Right renal cortex interstitium (tissue), 3 donors: ENCODE measurements at places on chromosomes 11 and 22.

- DNase-seq = peak; percentile 75
Measured at GRCh38 chr22:29072193-29072978, 449 bp upstream of the KREMEN1 start.

DNA sequence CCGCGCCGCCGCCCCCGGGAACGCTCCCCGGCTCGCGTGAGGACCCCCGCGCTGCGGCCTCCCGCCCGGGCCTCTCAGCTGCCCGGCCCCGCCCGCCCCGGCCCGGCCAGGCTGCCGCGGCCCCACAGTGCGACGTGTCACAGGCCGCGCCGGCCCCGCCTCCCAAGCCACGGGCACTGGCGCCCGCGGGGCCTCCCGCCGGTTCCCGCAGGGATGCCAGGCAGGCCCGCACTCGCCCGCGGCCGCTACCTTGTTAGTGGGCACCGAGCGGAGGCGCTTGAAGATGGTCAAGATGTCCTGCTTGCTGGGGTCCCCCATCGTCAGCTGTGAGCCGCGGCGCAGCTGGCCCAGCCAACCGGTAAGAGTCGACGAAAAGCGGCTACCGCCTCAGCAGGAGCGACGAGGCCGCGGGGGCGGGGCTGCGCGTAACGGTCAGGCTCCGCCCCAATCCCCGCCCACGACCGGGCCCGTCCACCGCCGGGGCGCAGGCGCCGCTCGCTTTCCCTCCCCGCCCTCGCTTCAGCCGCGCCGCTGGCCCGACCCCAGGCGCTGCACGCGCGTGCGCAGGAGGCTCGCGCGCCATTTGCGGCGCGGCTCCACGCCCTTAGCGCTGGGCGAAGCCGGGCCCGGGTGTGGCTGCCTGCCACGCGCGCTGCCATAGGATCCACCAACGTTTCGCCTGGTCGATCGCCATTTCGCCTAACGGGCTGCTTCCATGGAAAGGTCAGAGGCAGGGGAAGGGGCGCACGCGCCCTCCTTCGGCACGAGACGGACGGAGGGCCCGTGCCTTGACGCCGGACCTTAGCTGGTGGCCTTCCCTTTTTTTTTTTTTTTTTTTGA lies at the start of gene ARFGAP3:
ARFGAP3 (minus strand) TSS at position 409 of the 840 bp plus-strand sequence; CDS start at position 318, 91 bp downstream.
- DNase-seq = peak; percentile 89

DNA sequence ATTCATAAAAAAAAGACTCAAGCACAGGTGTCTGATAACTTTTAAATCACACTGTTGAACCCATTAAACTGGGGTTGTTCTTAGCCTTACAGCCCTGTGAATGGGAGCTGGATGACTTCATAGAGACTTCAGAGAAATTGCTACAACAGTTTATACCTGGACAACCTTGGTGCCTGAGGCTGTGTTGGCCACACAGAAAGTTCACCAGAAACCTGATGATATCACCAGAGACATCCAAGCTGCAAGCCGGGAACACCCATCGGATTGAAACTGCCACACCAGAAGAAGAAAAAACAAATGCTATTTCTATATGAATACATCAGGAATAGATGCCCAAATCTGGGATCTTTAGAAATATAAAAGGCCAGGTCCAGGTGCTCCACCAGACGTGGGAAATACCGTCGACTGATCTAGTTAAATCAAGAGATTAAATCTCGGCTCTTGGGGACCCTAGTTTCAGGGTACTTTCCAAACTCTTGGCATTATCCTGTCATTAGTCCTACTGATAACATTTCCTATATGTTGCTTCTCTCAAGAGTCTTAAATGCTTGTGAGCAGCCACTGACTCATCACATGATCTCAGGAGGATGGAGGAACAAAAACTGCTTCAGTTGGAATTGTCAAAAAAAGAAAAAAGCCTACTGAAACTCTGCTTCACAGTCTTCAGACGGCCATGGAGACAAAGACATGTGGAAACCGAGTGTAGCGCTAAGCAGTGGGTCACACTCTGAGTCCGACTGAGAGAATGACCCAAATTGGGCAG lies 28.6 kb upstream of the APOL5 start:
- DNase-seq = no peak

DNA sequence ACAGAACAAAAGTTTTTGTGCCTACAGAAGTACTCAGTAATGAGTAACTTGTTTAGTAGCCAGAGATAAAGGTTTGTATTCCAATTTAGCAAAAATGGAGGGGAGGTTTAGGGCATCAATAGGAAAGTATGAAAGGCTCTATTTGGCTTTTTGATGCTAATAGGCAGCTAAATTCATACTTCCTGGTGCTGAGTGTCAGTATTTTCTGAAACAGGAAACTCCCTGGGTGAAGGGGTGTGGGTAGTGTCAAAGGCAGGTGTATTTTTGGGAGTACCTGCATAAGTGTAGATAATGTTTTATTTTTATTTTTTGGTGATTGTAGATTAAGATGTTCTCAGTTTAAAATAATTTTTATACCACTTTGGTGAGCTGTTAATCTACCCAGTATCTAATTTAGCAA lies 29.3 kb upstream of the MMP7 start:
- no peak for DNase-seq

- DNase-seq = no peak
Measured at GRCh38 chr11:69357458-69358397, 63.8 kb downstream of the MYEOV start.

- no peak for DNase-seq
Measured at GRCh38 chr11:7381937-7382336, 103.4 kb upstream of the OLFML1 start.

DNA sequence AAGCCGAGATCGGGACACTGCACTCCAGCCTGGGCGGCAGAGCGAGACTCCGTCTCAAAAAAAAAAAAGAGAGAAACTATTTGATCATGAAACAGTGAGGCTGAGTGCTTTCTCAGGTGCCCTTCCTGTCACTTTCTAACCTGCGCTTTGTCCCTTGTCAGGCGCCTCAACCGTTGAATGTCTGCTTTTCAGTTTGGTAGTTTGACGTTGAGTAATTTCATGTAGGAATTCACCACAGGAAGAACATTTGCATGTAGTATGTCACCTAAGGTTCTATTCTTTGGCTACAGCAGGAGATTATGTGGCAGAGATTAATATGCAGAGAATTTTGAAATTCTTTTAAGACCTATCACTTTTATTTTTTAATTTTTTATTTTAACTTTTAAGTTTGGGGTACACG lies 57.2 kb downstream of the PPFIA1 start:
- no peak for DNase-seq

GRCh38 chr22:47291565-47292495 lies 529.4 kb downstream of the TBC1D22A start:
- no peak for DNase-seq

GRCh38 chr22:21042978-21043859 lies 2.5 kb upstream of the LRRC74B start:
- DNase-seq = no peak

DNA sequence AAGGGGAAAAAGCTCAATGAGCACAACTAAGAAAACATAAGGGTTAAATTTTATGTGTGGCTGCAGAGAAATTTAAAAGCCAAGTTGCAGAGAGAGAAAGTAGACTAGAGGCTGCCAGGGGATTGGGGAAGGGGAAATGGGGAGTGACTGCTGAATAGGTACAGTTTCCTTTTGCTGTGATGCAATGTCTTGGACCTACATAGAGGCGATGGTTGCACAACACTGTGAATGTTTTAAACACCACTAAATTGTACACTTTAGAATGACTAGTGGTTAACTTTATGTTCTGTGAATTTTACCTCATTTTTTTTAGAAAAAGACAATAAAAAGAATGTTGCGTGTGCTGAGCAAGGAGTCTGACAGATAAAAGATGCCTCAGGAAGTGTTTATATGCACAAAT lies 36.5 kb downstream of the TENM4 start:
- no peak for DNase-seq

DNA sequence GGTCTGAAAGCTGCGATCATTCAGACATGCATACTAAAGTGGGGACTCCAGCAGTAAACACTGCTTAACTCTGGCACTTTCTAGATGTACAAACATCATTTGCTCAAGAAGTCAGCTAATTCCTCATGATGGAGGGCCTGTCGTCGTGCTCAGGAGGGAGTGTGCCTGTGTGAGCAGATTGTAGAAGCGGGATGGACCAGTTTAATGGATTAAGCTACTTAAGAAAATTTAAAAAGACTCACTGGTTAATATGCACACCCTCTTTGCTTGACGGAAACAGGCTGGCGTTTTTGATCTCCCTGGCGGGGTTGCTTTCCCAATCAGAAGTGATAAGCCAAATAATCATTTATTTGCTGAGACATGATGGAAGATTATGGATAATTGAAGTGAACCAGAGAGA lies 79.0 kb downstream of the LDLRAD3 start:
- no peak for DNase-seq

- DNase-seq = no peak
Measured at GRCh38 chr11:82529936-82530335, 203.7 kb downstream of the FAM181B start.

DNA sequence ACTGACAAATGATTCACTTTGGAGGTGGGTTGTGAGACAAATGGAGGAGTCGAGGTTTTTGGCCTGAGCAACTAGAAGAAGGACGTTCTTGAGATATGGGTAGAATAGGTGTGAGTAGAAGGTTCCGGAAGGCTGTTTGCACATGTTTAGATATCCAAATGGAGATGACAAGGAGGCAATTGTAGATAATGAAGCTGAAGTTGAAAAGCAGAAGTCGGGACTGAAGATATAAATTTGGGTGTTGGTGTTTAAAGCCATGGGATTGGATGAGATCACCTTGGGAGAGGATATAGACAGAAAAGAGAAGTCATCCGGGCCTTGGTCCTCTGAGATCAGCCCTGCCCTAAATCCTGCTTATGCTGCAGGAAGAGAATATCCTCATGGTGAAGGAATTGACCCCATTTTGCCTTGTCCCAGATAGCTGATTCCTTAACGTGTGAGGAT lies 75.5 kb upstream of the CD44 start:
- no peak for DNase-seq

DNA sequence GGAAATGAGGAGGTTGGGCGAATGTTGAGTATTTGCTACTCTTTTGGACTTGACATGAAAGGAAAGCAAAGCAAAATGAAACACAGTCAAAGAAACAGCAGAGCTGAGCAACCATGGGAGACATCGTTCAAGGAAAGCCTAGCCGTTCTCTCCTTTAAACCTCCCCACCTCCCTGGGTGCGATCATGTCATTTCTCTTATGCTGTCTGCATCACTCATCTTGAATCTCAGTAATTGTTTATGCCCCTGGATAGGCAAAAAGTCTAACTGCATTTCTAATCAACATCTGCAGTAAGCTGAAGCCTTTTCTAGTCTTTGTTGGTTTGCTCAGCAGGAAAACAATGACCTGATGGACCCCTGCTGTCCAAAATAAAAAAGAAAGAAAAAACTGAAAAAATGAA lies 107.0 kb downstream of the MSANTD4 start:
- DNase-seq = no peak

DNA sequence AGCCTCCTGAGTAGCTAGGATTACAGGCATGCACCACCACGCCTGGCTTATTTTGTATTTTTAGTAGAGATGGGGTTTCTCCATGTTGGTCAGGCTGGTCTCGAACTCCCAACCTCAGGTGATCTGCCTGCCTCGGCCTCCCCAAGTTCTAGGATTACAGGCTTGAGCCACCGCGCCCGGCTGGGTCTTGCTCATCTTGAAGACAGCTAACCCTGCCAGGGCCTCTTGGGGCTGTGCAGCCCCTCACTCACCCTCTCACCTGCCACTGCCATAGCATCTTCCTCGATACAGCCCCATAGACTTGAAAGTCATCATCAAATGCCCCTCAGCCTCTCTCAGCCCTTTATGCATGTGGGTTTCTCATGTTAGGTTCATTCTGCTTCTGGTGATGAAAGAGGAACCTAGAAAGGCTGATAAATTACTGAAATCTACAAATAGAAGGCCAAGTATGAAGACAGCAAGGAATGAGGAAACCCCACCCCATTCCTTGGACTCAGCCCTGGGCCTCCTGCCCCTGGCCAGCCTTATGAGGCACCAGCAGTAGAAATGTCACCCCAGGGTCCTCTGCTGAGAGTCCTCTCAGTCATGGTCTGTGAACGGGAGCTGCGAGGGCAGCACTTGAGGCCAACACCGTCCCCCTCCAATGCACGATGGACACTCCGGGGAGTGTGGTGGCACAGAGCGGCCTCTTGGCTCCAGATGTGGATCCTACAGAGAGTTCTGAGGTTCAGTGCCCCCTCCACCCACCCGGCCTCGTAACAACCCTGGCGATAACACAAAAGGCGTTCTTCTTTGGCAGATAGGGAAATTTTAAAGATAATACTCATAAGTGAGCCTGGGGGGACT lies 24.8 kb downstream of the SCGB1A1 start:
- no peak for DNase-seq

- DNase-seq = no peak
Measured at GRCh38 chr22:19349778-19350475, 58.4 kb upstream of the CLTCL1 start.

- DNase-seq = no peak
Measured at GRCh38 chr11:107590460-107591377, at the start of gene ELMOD1. Gene ELMOD1, plus strand, starts transcription at chr11:107591147. Its CDS starts 27,043 bp downstream, at chr11:107618190.

GRCh38 chr11:69799582-69799981 lies 19.6 kb downstream of the FGF3 start:
- DNase-seq = no peak

DNA sequence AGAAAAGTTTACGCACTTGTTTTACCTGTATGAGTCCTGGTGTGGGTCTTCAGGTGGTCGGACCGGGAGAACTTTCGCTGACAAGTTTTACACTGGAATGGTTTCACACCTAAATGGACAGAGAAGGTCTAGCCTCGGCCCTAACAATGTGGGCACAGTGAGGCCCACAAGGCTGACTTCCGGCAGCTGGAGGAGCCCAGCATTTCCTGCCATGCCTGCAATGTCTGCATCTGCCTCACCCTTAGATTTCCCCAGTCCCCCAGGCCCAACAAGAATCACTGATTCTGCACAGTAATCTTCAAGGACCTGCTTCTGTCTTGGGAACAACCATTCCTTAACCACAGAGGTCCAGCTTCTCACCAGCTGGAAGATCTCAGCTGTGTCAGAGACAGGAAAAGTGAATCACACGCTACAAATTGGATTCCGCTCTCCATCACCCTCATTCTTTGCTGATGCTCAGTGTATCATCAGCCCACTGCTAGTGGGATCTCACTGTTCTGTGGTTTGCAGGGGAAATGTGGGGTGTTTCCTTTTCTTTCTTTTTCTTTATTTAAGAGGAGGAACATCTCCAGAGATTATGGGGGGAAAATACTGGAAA lies 43.3 kb downstream of the WT1 start:
- DNase-seq = no peak

DNA sequence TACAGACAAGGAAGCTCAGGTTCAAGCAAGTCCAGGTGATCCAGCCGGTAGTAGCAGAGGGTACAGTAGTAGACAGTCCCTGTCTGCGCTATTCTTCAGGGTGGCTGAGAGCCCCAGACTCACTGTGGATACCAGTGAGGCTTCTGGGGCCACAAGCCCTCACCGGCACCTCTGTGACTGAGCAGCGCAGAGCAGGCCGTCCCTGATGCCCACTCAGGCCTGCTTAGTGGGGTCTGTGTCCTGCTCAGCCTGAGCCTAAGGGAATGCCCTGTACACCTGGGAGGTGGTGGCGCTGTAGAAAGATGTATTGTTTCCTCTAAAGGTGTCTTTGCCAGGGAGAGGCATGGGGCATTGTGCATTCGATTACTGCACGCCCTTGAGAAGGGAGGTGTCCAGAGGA lies 143.8 kb downstream of the CACNA1I start:
- no peak for DNase-seq

GRCh38 chr22:32808038-32808445 lies 6.5 kb downstream of the TIMP3 start:
- DNase-seq = no peak
